CD4-positive, alpha-beta T cell treated with Interferon alpha-2 for 1 hour (primary cell): ENCODE measurements at places on chromosomes 6 and 20.

- DNase-seq: no peak
Observed at GRCh38 chr6:3913958-3914337, 64.8 kb downstream of the FAM50B start.

DNA sequence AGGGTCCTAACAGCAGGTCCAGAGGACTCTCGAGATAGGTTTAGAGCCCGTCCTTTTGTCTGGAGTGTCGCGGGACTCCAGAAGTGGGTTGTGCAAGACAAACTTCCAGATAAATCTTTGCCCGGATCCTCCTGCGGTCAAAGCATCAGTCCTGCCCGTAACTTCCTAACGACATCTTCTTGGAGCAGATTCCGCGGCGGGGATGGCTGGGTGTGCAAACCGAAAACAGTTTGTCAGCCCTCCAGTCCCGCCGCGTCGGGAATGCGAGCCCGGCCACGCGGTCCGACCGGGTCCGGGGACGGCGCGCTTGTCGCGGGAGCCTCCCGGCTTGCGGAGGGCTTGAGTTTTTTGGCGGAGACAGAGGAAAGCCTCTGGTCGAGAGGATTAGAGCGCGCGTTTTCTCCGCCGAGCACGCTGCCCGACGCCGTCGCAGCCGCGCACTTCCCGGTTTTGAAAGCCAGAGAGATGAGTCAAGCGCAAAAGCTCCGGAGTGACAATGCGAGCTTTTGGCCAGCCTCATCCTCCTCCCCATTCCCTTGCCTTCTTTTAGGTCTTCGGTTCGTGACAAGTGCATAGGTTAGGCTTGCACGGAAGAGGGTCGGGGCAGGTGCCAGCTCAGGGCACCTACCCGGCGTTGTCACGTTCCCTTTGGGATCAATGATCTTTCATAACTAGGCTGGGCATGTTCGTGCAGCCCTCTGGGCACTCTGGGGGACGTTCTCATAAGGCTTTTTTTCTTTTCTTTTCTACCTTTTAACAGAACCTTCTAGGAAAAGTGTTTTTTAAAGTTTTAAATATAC is 91.3 kb upstream of the PRDM1 start:
- peak; percentile 52 for DNase-seq

DNA sequence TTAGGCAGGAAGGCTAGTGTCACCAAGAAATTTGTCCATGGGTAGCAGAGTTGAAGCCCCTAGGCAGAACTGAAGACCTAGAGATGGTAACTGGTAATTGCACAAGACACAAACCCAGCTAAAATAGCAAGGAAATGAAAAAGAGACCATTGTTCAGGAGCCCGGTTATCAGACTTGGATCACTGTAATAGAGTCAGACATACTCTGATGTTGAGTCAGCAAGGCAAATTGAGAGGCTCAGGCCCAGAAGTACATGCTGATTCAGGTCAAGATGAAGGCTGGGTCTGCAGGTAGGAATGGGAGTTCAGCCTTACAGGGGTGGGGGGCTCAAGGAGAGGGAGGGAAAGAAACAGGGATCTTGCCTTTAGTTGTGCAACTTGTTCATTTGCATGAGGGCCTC is 6.5 kb upstream of the TMEM242 start:
- DNase-seq: no peak

DNA sequence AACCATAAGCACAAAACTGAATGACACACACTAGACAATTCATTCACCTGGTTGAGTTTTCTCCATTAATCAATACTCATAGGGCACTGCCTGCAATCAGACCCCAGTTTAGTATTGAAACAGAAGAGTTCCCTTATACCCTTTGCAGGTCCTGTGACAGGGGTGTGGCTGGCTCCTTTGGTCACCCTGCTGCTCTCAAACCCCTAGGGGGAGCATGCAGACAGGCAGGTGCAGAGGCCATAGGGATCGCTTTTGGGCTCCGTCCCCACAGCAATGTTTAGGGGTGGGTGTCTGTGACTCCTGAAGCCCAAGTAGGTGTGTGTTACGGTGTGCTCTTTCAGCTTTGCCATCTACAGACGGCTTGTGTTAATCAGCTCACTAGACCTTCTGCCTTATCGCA is 210.4 kb downstream of the CENPW start:
- no peak for DNase-seq

GRCh38 chr6:2733736-2734480 is 16.8 kb downstream of the MYLK4 start:
- DNase-seq: no peak

- no peak for DNase-seq
Observed at GRCh38 chr6:95249175-95249574, 328.2 kb upstream of the MANEA start.

- peak; percentile 21 for DNase-seq
Observed at GRCh38 chr20:63381781-63382431, 20.8 kb upstream of the CHRNA4 start.

DNA sequence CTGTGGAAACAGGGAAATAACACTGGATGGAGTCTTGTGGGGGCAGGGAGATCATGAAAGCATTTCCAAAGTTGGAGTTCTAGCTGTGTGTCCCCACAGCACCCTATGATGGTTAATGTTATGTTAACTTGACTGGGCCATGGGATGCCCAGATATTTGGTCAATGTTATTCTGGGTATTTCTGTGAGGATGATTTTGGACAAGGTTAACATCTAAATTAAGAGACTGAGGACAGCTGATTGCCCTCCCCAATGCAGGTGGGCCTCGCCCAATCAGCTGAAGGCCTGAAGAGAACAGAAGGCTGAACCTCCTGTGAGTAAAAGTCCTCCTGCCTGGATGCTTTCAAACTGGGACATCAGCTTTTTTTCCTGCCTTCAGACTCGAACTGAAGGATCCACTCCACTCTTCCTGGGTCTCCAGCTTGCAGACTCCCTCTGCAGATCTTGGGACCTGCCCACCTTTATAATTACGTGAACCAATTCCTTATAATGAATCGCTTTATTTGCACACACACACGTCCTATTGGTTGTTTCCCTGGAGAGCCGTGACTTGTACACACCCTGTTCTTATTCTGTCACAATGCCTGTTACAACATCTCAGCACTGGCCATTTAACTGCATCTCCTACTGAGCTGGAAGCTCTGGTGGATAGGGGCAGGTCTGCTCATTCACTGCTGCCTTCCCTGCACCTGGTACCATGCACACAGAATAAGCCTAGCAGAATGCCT is 99.5 kb upstream of the IYD start:
- DNase-seq: no peak

GRCh38 chr6:139882234-139882633 is 507.8 kb upstream of the CITED2 start:
- no peak for DNase-seq

DNA sequence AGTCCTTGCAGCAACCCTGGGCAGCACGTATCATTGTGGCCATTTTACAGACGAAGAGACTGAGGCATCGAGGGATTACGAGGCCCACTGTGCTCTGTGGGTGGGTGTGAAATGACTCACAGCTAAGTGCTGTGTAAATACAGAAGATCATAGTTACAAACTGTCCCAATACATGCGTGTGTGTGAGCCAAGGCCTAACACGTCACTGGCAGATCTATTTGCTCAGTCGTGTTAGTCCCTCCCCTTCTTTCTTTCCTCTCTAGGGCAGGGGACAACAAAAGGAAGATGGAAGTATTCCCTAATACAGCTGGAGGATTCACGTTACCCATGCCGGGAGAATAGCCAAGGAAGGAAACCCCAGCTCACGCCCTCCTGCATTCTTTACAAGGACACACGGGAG is 175.9 kb downstream of the CDC5L start:
- no peak for DNase-seq

GRCh38 chr6:157099912-157100593 is 223.3 kb downstream of the TMEM242 start:
- DNase-seq: peak; percentile 69

- no peak for DNase-seq
Observed at GRCh38 chr6:123770247-123770949, 33.3 kb upstream of the NKAIN2 start.

- DNase-seq: no peak
Observed at GRCh38 chr6:119590066-119590465, 240.5 kb upstream of the MAN1A1 start.

- no peak for DNase-seq
Observed at GRCh38 chr20:51419231-51419630, 123.3 kb downstream of the NFATC2 start.

GRCh38 chr6:98041056-98041455 is 758.0 kb upstream of the MMS22L start:
- no peak for DNase-seq

DNA sequence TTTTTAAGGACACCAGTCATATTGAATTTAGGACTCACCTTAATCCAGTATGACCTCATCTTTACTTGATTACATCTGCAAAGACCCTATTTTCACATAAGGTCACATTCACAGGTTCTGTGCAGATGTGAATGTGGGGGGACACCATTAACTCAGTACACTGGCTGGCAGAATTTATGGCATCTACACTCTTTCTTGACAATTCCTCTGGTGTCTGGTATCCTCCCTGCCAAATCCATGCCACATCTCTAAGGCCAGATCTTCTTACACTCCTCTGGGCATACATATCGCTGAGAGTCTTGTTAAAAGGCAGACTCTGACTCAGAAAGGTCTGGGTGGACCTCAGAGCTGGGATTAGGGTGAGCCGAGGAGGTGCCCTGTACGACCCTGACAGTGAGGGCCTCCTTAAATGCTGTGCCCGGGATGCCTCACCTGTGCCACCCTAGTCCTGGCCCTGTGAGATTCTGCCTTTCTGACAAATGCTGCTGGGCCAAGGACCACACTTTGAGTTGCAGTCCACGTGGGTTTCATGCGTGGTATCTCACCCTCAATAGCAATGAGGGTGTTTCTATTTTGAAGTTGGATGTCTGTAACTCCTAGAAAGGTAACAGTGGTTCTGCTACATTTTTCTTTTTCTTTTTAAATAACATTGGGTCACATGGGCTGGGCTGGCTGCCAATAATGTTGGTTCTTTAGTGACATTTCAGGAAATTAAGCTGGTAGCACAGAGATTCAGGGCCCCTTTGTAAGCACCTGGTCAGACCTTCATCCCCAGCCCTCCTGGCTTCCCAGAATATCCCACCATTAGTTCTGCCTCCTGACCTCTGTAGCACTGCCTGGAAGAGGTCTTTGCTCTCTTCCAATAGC is 17.2 kb upstream of the LRRN4 start:
- no peak for DNase-seq

DNA sequence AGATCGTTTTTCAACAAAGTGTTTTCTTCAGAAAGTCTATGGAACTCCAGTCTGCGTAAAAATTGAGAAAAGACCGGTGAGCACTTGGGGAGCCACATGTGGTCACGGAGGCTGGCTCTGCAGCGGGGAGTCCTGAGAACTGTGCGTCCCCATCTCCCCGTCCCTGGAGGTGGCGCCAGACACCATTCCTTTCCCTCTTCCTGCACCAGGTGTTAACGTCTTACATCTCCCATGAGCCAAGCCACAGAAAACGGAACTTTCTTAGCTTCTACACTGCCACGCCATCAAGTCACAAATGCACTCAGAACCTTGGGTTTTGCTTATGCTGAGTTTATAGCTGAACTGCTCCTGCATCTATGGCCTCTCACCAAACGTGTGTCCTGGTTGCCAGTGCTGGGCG is 62.6 kb downstream of the GINS1 start:
- DNase-seq: peak; percentile 52

DNA sequence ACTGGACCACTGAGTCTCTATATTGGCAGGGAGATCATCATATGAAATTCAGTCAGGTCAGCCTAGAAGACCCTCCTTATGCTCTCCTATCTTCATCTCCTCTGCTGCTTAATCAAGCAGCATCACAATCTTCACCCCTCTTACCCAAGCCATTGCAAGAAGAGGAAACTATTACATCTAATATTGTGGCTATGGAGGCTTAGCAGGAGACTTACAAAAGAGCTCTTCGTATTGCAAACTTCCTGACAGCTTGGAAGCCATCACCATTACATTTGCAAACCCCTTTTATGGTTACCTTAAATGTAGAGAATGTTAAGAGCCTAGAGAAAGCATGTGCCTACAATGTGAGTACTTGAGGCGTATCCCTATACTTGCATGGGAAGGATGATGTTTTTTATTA is 87.2 kb upstream of the STXBP5 start:
- DNase-seq: no peak

DNA sequence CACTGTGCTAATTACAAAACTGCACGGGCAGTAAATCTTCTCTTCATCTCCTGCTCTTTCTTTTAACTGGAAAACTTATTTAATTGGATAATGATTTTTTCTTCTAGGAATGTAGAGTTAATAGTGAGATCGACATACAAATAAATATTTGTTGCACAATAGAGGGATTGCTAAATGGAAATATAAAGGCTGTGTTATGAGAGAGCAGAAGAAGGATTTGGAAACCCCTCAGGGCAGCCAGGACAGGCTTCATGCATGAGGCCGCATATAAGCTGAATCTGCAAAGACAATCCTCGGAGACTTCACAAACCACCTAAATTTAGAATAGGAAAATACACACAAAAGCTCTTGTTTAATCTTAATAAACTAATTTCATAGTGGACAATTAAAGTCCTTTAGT is 2.9 kb upstream of the TAAR1 start:
- DNase-seq: no peak

DNA sequence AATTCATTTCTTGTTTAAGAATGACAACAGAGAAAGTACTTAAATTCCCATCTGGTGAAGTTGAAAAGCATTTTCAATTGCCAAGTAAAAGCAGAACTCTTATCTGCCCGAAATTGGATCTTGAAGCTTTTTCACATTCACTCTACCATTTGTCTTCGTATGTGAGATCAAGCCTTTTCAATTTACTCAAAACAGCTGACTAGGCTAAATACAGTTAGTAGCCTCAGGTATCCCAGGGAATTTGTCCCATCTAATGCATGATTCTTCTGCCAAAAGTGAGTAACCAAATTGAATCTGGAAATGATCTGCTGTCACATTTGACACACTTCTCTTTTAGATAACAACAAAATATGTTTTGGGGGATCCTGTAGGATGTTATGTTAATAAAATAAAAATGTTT is 596.8 kb upstream of the HS3ST5 start:
- DNase-seq: no peak

GRCh38 chr20:49924247-49924646 is 8.9 kb upstream of the SPATA2 start:
- no peak for DNase-seq

DNA sequence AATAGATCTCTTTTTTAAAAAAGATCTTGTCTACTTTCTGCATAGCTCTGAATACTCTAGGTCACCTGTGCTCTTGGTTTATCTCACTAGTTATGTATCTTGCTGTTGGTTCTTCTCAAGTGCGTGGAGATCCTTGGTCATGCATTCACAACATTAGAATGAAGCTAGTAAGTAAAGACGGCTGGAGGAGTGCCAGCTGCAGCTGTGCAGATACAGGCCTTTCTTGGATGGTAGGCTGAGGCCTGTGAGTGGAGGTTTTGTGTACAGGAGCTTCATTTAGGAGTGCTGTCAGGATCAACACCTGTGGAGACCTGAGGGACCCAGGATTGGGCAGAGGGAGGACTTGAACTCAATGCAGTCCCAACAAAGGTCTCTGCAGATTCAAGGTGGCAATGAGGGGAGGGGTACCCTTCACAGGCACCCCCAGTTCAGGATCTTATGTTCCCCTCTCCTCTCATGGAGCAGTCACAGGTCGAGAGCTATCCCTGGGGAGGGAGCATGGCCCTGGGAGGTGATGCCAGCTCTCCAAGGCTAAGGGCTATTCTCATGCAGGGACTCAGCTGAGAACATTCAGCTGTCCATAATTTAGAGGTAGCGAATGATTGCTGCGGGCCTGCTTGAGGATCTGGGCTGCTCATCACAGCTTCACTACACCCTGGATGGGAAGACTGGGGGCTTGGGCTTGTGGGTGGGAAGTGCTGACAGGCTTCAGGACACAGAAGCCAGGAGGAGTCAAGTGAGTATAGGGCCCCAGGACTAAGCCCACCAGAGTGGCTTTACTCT is 98.9 kb upstream of the ENPP5 start:
- no peak for DNase-seq
